Activated T-helper 2 cell treated with anti-CD3 and anti-CD28 coated beads, Interferon-gamma antibody, Interleukin-2, Interleukin-4, amounts not matched to agents 10 μg/mL and 5 μg/mL and 100 μg/mL, durations not matched to agents 14 hours and 24 hours and 36 hours (primary cell): ENCODE measurements at places on chromosomes 5 and 9. TPM values are rescaled to one million over a fixed set of nuclear protein-coding genes. Genes with fewer than 3 reads are reported as not detected.
A peak's percentile ranks its signal among the peaks of the same experiment; 100 is the strongest.

TAL2 gene
- not detected in 2 replicates for total RNA-seq

ANKRD34B gene
- total RNA-seq = not detected in 2 replicates

TMEM174 gene
- total RNA-seq = not detected in 2 replicates

VCAN gene
- not detected in 2 replicates for total RNA-seq

ANKRD20A1 gene
- total RNA-seq = 1.1 and 1.2 TPM in 2 replicates

GRCh38 chr9:137302449-137303150, 529 bp upstream of the NRARP start:
- no peak for DNase-seq
- H3K27me3 ChIP-seq = peaks cover 14% of the 10 kb centered on the region
- no peak overlapping the region for H3K4me3 ChIP-seq

DNA sequence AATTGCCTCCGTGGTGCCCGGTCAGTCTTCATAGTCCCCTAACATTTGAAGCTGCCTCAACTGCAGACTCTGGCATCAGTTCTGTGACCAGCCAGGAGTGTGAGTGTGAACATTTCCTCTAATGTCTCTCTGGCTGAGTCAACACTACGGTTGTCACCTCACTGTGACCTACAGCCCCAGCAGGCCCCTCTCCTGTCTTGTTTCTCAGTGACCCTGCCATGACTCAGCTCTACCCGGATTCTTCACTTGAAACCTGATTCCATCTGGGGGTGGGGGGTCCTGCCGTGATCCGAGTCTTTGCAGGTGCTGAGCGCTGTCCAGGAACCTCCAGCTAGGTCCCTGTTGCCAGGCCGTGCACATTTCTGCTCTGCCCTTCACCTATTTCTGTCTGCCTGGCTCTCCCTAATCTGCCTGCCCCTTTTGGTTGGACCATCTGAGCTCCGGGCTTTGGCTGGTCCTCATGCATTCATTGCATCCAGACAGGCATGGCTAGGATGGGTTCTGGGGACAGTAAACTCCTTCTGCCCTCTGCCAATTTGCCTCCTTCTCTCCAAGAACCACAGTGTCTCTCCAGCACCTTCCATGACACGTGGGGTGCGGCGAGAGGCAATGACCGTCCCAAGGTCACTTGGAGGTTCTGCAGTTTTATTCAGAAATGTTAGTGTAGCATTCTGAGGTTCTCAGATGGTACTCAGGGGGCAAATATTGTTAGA, 24.2 kb downstream of the STC2 start:
- peaks cover 28% of the 10 kb centered on the region for H3K27me3 ChIP-seq
- peaks cover 2% of the 10 kb centered on the region for H3K4me1 ChIP-seq

- no peaks in the 10 kb centered on the region for H3K27me3 ChIP-seq
- H3K27ac ChIP-seq = no peak overlapping the region
- no peak for DNase-seq
These were observed 8.9 kb downstream of the MRPL22 start for GRCh38 chr5:154949781-154950180.

DNA sequence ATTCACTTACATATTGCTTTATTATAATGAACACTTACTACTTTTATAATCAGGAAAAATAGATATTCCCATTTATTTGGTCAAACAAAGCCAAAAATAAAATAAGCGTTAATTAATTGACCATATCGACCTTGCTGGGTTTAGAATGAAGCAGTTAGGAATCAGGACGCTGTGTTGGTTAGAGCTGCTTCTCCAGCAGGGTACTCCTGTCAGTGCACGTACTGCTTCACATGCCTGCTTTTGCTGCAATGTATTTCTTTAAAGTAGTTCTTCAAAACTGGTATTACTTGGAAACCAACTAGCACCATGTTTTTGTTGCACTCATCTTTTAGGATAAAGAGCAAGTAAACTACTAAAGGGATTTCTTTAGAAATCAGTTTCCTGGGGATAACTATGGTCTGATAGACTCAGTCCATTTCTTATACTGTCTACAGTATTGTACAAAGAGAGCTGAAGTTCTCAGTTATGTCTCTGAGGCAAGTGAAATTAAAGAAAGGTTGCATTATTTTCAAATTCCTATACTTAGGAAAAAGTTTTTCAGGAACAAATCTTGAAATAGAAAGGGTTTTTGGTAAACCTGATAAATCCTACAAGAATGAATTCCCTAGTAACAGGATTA, 6.8 kb upstream of the TRMO start:
- H3K27me3 ChIP-seq = peaks cover 2% of the 10 kb centered on the region
- no peak overlapping the region for H3K27ac ChIP-seq
- peaks cover 30% of the 10 kb centered on the region for H3K4me1 ChIP-seq
- H3K4me3 ChIP-seq = peak overlapping the region; percentile 41

GRCh38 chr5:25688156-25688555, 1043.4 kb upstream of the CDH10 start:
- no peaks in the 10 kb centered on the region for H3K4me1 ChIP-seq
- no peak overlapping the region for H3K27ac ChIP-seq
- DNase-seq = no peak
- H3K4me3 ChIP-seq = no peak overlapping the region
- no peaks in the 10 kb centered on the region for H3K36me3 ChIP-seq

DNA sequence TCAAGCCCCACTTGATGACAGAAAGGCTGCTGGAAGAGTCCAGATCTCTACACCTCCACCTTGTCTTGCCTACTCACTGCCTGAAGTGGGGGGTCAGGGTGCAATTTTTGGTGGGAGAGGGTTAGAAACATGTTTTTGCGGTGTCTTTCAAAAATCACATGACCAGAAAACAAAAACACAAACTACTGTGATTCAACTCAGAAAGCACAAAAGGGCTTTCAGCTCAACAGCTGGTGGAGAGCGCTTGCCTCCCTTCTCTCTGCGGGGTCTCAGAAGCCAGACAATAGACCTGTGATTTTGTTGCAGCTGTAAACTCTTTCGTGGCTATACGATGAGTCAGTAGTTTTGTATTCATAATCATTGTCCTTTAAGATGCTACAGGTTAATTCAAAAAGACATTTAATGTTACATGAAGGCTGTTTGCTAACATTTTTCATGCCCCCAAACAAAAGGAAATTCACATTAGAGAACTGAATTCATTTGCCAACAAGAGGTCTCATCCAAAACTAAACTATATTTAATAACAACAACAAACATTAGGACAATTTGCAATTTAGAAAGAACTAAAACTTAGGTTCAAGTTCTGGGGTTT, 172.6 kb upstream of the RAI14 start:
- H3K36me3 ChIP-seq = no peaks in the 10 kb centered on the region
- H3K27me3 ChIP-seq = peaks cover 26% of the 10 kb centered on the region
- DNase-seq = no peak
- H3K4me3 ChIP-seq = no peak overlapping the region
- H3K27ac ChIP-seq = no peak overlapping the region
- H3K4me1 ChIP-seq = peaks cover 14% of the 10 kb centered on the region

- H3K27me3 ChIP-seq = no peaks in the 10 kb centered on the region
- no peak overlapping the region for H3K27ac ChIP-seq
- no peak for DNase-seq
- H3K4me1 ChIP-seq = peaks cover 14% of the 10 kb centered on the region
- no peak overlapping the region for H3K4me3 ChIP-seq
These were observed 213.7 kb upstream of the NR4A3 start for GRCh38 chr9:99607842-99608448.

DNA sequence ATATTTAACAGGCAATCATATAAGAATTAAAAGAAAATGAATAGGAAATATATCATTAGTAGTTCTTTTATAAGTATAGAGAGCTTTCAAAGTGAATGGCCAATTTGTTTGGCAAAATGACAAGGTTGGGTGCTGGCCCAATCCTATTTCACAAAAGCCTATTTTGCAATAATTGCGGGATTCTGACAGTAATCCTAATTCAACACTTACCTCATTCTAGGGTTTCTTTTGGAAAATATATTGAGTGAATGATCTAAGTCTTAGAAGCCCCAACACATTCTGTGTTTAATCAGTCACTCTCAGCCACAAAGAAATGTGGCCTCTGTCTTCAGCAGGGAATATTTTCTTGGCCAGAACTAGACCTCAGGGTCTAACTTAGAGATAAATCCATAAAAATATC, 835.9 kb upstream of the ZNF608 start:
- H3K27ac ChIP-seq = no peak overlapping the region
- H3K27me3 ChIP-seq = no peaks in the 10 kb centered on the region
- H3K4me3 ChIP-seq = no peak overlapping the region

DNA sequence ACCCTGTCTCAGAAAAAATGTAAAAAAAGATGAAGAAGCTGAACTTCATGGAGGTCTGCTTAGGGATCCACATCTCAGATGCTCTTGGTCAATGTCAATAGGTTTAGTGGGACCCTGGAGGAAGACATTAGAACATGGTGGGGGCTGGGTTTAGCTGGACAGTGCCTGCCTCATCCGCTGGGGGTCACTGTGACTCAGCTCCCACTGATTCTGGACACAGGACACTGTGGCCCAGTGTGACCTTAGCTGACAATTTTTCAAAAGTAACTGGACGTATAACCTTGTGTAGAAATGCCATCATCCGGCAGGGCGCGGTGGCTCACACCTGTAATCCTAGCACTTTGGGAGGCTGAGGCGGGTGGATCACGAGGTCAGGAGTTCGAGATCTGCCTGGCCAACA, 7.3 kb upstream of the HNRNPAB start:
- no peak for DNase-seq
- peaks cover 18% of the 10 kb centered on the region for H3K27me3 ChIP-seq
- H3K4me1 ChIP-seq = peaks cover 7% of the 10 kb centered on the region
- no peak overlapping the region for H3K27ac ChIP-seq
- no peaks in the 10 kb centered on the region for H3K36me3 ChIP-seq

DNA sequence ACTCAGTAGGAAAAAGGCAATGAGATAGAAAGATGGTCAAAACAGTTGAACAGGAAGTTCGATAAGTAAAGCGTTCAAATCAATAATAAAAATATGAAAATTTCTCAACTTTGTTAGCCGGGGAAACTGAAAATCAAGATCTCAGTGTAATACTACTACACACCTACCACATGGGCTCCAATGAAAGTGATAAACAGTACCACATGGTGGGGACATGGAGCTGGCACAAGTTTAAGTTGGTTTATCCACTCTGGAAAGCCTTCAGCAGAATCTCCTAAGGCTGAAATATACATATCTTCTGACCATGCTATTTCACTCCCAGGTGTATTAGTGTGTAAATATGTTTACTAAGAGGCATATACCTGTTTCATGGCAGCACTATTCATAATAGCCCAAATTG, 126.8 kb downstream of the NXNL2 start:
- H3K27me3 ChIP-seq = peaks cover 4% of the 10 kb centered on the region
